Stimulated activated CD8-positive, alpha-beta memory T cell treated with anti-CD3 and anti-CD28 coated beads, Interleukin-7, amount 100 ng/mL, for 48 hours (primary cell): ENCODE measurements at places on chromosomes 7 and 10.

DNA sequence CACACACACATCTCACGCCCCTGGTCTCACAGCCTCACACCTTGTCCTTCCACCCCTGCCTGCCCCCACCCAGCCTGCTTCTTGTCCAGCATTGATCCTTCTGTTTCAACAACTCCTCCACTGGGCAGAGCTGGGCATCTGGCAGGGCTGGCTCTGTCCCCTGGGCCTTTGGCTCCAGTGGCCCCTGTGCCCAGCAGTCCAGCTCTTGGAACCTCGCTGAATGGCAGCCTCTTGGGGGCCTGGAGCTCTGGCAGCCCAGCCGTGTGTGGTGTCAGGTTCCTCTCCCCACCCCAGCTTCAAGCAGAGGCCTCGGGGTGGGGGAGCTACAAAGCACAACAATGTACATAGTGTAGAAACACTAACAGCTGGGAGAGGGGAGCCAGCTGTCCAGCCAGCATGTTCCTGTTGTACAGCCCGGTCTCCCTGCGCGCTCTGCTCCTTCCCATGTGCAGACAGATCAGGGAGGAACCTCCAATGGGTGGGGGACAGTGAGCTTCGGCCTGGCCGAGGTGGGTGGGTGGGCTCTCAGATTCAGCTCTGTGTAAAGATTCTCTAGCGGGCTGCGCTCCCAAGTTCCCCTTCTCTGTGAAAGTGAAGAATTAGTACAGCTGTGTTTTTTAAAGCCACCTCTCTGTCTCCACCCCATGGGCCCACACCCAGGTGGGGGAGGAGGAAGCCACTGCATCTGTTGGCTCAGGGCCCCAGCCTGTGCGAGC lies 19.4 kb downstream of the ZMIZ2 start:
- no peak for DNase-seq

DNA sequence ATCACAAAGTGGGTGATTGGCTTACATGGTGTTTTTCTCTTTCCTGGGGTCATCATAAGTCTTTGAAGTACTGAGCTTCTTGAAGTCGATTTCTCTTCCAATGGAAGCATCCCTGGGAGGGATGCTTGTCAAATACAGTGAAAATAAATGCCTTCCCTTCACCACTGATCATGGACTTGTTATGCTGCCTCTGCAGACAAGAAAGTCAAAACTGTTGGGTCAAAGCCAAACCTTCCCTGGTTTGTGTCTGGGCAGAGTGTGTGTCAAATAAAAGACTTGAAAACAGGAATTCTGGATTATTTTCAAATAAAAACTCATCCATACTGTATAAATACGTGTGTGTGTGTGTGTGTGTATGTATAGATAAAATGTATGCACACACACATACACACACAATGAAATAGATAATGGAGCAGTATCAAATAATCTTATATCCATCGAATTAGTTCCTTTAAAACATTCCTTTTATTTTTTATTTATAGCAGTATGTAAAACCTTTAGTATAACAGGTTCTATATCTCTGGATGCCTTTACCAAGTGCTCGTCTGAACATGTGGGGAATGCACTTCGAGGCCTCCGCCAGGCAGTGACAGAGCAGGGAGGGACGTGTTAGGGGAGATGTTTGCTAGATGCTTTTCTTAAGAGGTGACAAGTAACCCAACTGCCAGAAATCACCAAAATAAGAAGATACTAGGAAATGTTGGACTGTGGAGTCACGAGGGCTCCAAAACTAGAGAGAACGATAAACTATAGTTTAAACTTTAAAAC lies 27.2 kb upstream of the WNT16 start:
- no peak for DNase-seq

DNA sequence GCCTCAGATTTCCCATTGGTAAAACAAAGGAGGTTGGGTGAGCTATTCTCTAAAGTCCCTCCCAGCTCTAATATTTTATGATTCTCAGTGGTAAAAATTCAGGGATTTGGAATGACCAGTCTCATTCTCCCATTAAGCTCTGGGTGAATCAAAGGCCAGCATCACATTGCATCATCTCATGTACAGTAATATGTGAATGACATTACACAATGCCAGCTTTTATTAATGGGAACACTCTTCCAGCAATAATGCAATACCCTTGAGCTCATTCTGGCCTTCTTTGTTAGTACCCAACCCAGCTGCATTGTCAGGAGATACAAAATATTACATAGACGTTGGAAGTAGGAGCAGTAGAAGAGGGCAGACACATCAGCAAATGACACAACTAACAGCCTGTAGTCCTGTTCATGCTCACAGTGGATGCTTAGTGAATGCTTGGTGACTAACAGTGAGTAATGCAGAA lies 100.0 kb upstream of the EGR2 start:
- DNase-seq, result no peak

DNA sequence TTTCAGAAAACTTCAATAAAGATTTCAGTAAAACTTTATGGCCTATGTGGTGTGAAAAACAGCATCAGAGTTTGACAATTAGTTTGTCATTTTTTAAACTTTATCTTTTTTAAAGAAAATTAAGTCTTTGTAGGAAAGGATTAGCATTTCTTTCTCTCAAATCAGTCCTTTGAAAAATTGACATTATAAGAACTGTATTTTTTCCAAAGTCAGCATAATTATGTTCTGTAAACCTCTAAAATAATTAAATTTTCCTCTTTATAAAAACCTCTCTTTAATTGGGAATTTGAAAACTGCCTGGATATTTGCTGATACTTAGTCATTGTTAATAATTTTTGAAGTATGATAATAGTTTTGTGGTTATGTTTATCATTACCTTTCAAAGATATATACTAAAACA lies 226.7 kb upstream of the KAT6B start:
- DNase-seq, result no peak

DNA sequence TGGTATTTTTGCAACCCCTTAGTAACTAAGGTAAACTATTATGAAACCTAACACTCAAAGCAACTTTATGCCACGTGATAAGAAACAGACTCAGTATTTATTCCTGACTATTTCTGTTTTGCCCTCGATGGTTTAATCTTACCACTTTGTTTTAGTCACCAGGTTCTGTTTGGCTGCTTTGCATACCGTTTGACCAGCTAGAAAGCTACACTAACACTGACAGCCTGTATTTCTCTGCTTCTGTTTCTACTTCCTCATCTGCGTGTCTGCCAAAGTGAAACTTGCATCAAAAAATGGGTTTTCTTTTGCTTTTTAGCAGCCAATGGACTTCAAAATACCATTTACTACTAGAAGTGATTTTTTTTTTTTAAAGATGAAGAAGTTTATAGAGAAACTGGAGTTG lies 802.5 kb downstream of the GRM8 start:
- DNase-seq, result no peak

DNA sequence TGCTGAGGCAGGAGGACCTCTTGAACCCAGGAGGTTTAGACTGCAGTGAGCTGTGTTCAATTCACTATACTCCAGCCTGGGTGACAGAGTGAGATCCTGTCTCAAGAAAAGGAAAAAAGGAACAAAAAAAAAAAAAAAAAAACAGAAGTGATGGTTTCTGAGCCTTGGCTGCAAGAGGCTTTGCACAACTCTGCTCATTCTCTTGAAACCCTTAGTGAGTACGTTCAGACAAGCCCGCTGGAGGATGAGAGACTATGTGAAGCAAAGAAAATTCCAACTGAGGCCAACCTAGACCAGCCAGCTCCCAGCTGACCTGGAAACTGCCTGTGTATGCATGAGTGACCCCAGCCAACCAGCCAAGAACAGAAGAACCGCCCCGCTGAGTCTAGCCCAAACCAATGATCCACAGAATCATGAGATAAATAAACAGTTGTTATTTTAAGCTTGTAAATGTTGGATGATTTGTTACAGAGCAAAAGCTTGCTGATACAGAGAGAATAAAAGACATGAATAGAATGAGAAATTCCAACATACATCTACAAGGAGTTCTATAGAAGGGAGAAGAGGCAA lies 50.6 kb upstream of the FZD9 start:
- no peak for DNase-seq

- DNase-seq, result no peak
Observed at GRCh38 chr10:111206521-111206920, 129.7 kb downstream of the ADRA2A start.

DNA sequence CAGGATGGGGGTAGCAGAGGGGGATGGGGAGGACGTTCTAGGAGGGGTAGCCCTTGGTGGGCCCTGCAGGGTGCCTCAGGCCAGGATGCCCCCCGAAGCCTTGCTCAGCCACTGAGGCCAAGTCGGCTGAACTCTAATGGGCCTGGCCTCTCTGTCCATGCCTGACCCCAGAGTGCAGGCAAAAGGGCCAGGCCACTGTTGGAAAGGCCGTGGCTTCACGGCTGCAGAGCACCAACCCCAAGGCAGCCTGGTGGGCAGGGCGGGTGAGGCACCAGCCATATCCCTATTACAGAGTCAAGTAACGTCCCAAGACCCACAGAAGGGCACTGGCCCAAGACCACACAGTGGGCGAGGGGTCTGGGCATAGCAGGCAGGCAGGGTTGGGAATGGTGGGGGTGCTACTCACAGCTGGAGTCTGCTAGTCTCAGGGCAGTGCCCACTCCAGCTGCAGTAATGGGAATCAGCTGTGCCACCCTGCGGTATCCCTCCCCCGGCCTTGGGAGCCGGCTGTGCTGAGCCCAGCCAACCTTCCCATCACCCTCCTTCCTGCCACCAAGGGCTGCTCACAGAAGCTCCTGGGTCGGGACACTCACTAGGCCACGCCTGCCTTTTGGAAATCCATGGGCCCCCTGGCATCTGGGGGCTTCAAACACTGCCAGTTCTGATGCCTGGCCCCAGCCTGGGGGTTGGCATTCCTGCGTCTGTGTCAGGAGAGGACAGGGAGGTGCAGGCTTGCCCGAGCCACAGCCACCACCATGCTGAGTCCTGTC lies 4.0 kb upstream of the LFNG start:
- no peak for DNase-seq

DNA sequence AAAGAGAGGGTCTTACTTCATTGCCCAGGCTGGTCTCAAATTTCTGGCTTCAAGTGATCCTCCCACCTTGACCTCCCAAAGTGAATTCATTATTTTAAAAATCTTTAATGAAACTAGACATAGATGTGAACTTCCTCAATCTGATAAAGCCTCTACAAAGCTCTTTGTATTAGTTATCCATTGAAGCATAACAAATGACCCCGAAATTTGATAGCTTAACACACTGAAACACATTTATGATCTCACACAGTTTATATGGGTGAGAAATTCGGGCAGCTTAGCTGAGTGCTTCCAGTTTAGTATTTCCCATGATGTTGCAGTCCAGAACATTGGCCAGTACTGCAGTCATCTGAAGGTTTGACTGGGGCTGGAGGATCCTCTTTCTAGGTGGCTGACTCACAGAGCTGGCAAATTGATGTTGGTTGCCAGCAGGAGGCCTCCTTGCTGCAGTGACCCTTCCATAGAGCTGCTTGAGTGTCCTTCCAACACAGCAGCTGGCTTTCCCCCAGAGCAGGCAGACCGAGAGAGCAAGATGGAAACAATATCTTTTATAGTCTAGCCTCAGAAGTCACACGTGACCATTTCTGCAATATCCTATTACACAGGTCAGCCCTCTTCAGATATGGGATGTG lies 16.6 kb upstream of the WNT8B start:
- DNase-seq, result no peak
